ENCODE measurements at places on chromosomes 5 and 9.

- DNase-seq, result no peak
Measured at GRCh38 chr5:44987026-44987425, 178.3 kb downstream of the MRPS30 start.

- DNase-seq, result no peak
Measured at GRCh38 chr9:6788162-6789016, 30.6 kb downstream of the KDM4C start.

GRCh38 chr5:125311743-125312142 is 565.3 kb upstream of the ZNF608 start:
- no peak for DNase-seq

DNA sequence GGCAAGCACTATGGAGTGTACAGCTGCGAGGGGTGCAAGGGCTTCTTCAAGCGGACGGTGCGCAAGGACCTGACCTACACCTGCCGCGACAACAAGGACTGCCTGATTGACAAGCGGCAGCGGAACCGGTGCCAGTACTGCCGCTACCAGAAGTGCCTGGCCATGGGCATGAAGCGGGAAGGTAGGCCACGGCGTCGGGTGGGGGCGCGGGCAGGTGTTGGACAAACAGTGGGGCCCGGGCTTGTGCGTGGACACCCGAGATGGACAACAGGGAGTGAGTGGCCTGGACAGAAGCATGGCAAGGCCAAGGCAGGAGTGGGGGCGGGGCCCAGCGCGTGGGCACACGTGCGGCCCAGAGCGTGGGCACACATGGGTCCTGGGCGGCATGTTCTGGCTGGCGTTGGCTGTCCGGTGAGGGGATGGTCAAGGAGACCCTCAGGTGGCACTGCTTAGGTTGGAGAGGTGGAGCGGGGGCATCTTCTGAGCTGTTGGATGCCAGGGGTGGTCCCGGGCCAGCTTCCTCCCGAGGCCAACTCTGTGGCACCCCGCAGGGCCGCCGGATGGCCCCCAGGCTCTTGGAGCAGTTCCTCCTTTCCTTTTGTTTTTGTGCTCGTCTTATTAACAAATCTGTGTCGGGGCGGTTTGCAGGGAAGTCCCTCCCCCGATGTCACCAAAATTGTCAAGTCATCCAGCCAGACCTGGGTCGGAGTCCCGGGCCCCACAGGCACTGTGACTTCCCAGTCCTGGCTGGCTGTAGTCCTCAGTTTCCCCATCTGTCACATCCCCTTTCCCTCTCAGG is 82.9 kb downstream of the RXRA start:
- DNase-seq, result no peak

- no peak for DNase-seq
Measured at GRCh38 chr5:95414451-95414850, 23.3 kb downstream of the FAM81B start.

DNA sequence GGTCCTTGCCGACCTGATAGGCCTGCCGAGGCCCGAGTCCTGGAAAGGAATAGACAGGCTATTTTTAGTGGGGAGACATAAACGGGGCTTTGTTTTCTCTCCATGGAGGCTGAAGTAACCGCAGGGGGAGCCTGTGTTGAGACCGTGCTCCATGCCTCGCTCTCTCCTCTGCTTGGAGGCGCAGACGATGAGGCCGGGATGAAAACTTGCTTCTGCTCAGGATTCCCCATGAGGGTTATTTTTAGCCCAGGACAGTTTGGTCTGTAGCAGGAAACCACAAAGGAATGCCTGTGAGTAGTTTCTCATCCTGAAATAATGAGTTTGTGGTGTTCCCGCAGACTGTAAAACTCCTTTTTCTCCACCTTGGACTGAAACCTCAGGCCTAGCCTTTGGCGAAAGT is 81.9 kb upstream of the RARS1 start:
- DNase-seq, result no peak

DNA sequence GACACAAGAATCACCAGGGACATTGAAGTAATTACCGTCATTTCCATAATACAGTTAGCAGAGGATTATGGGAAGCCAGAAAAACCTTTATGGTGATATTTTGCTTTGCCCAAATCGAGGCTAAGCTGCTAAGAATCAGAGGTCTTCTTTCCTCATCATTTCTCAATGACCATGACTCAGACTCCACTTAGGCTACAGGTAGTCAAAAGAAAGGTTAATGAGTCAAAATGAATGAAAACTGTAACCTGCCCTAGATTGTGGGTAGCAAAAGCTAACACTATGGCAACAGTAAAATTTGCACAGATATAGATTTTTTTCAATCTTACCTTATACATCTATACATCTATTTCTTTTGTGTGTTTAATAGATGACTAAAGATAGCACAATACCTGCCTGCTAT is 185.8 kb downstream of the CARTPT start:
- no peak for DNase-seq

DNA sequence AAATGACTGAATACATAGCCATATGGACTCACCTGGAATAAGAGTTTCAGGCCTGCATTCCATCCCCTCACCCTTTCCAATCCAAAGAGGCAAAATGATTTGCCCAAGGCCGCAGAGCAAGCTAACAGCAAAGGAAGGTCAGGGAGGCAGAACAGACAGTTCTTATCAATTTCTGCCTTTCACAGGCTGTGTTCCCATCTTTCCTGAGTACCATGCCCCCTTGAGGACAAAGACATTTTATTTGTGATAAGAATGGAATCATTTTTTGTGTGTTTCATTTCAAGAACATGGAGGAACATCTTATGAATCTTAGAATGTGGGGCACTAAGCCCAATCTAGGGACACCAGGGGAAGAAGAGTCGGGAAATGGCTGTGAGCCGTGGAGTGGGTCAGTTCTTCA is 13.9 kb downstream of the LHFPL2 start:
- DNase-seq, result no peak

DNA sequence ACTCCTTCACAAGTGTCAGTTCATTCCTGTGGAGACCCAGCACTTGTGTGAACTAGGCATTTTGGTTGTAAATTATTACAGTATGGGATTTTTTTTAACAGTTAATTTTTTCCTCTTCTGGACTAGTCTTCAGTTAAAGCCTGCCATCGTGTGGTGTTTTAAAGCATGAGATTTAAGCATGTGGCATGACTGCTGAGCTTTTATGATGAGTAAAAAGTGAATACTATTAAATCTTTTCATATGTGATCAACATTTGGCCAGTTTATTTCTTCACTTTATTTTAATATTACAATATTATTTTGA is 25.0 kb downstream of the LMNB1 start:
- no peak for DNase-seq

DNA sequence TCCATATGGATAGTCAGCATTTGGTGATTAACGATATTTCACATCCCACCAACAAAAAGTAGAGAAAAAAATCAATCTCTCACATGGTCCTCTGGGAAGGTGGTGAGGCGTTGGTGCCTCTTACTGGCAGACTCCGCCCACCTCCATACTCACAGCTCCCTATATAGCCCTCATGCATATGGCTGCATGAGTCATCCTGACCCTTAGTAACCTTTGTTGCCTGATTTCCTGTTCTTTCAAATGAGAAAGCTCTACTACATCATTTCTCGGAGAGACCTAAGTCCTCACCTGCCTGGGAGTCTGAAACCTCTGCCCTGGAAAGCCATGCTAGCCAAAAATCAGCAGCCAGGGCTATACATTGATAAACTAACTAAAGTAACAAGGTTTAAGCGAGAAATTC is 33.3 kb upstream of the ABCA1 start:
- DNase-seq, result no peak

GRCh38 chr5:40494631-40495236 is 185.0 kb upstream of the PTGER4 start:
- DNase-seq, result no peak

GRCh38 chr5:148729182-148729581 is 74.9 kb upstream of the HTR4 start:
- peak; percentile 12 for DNase-seq
